ENCODE measurements at places on chromosomes 1 and 21.

- DNase-seq, result no peak
Observed at GRCh38 chr21:26138615-26139257, 31.8 kb downstream of the APP start.

- DNase-seq, result no peak
Observed at GRCh38 chr1:95653618-95654017, 419.6 kb downstream of the RWDD3 start.

DNA sequence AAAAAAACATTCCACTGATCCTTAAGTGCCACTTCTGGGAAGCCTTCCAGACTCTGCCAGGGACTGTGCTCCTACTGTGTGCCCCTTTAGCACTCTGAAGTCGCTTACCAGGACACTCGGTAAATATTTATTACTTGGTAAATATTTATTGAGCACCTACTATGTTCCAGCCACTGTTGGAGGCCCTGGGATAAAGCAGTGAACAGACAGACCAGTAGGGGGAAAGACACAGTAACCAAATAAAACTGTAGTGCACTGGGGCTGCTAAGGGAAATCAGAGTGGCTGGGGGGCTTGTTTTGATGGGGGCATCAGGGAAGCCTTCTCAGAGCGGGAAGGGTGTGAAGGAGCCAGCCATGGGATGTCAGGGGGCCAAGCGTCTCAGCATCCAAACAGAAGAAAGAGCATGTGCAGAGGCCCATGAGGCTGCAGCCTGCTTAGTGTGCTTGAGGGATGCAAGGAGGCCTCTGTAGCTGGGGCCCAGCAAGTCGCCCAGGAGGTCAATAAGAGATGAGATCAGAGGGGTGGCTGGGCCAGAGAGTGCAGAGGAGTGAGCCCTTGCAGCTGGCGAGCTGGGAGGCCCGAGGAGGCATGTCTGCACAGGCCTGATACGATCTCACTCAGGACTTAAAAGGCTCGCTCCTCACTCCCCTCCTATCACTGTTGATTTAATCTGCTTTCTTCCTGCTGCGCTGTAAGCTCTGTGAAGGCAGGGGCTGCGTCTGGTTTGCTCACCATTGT, 28.6 kb downstream of the KAZN start:
- peak; percentile 29 for DNase-seq

DNA sequence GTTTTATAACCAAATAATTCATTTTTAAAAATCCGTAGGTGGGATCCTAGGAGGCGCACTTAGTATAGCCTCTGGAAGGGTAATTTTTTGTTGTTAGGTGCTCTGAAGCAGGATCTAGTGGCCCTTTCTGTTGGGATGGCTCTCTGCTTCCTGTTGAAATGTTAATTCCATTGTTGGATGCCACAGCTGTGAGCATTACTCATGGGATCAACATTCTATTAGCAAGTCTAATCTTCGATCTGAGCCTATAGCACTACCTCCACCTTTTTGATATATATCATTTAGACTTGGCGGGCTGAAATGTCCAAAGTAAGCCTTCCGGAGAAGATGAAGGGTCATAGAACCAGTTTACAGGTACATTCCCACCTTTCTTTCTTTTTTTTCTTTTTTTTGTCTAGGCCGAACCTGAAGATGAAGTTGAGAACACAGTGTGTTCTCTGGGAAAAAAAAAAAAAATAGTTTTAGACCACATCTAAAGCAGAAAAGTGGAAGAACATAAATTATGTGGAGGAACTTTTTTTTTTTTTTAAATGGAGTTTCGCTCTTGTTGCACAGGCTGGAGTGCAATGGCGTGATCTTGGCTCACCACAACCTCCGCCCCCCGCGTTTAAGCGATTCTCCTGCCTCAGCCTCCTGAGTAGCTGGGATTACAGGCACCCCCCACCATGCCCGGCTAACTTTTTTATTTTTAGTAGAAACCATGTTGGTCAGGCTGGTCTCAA, 1.4 kb downstream of the CXADR start:
- DNase-seq, result no peak

GRCh38 chr1:225814381-225814780, 4.5 kb downstream of the EPHX1 start:
- no peak for DNase-seq

DNA sequence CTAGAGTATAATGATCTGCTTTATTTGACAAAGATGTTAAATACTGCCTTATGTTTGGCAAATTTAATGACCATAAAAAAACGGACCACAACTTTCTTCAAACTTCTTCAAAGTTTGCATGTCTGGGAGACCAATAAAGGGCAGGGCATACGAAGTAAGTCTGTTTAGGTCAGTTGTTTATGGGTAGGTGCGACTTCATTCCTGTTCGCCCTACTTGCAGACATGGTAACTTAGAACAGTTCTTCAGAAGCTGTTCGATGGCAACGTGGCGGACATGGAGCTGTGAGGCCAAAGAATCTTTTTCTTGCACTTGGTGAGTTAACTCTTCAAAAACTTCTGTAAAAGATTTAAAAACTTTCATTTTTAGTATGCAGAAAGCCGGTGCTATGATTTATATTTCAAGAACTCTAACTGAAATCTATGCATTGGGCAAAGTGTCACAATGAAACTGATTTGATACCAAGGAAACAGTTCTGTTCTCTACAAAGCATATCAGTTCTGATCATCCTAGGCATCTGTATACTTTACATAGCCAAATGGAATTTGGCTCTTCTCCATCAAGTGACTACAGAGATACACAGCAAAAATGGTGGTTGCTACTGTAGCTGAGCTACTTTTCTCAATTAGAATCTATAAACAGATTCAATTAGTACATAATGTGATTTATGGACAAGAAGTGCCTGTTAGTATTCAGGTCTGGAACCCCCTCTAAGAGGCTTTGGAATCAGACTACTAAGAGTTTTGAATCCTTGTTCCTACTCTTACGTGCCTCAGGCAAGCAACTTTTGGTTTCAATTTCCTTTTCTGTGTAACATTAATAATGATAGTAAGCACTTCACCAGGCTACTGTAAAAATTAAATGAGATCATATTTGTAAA, 25.7 kb downstream of the C21orf91 start:
- DNase-seq, result no peak

GRCh38 chr21:33441489-33442477, 38.0 kb downstream of the TMEM50B start:
- DNase-seq, result peak; percentile 51

DNA sequence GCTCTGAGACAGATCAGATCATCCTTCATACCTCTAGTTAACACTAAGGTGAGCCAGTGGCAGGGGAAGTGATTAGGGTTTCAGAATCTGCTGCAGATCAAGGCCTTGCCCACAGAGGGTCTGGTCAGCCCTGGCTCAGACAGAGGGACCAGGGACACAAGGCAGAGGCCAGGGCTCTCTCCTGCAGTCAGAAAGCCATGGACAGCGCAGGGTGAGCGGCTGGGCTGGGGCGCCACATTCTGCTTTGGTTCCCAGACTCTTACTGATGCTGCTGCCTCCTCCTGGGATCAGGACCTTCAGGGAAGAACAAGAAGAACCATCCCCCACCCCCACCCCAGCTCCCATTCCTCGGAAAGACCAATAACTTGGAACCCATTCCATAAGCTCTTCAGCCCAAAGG, 43.1 kb downstream of the GPR161 start:
- DNase-seq, result no peak

DNA sequence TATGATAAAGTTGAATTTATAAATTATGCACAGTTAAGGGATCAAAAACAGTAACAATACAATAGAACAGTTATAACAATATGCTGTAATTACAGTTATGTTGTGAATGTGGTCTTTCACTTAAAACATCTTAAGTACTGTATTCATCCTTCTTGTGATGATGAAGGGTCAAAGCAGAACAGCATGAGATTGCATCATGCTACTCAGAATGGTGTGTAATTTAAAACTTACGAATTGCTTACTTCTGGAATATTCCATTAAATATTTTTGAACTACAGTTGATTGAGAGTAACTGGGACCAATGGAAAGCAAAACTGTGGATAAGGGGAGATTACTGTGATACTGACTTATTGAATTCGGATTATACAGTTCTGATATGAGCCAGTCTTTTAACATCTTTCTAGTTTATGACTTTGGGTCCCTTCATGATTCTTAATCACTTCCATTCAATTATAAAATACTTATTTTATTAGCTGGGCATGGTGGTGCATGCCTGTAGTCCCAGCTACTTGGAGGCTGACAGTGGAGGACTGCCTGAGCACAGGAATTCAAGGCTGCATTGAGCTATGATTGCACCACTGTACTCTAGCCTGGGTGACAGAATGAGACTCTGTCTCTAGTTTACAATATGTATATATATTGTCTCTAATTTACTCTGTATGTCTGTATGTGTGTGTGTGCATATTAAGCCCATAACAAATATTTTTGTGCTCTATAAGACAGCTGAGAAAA, 43.2 kb downstream of the ATP1B1 start:
- no peak for DNase-seq

- no peak for DNase-seq
Observed at GRCh38 chr1:225866981-225867380, 15.2 kb downstream of the TMEM63A start.

- DNase-seq, result peak; percentile 92
Observed at GRCh38 chr1:90198616-90199332, 203.9 kb downstream of the ZNF326 start.

GRCh38 chr1:186179231-186179630, 195.8 kb downstream of the TPR start:
- no peak for DNase-seq

DNA sequence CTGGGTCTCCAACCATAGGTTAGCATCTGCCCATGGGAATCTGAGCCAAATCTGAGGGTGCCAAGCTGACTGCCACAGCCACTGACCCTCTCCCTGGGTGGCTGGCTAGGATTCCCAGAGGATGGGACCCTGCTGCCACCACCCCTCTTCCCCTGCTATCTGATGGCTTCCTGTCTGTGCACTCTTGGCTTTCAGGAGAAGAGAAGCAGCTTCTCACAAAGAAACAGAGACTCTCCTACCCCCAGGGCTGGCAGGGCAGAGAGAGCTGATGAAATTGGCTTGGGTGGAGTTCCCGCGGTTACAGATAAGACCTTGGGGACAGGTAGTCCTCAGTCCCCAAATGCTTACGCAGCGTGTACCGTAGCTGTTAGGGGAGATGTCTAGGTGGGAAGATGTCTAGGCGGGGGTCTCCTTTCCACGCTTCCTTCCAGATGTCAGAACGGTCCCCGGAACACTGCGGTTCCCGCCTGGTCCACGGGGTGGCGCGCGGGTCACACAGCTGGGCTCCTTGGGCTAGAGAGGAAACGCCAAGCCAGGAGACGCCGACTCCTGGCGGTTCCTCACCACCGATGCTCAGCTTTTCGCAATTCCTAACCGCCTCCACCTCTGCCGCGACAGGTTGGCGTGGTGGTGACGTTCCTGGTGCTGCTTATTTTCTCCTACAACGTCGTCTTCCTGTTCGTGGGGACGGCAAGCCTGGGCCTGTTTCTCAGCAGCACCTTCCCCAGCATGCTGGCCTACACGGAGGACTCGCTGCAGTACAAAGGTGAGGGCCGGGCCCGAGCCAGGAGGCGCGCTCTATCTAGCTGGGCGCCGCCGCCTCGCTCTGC, 40.1 kb downstream of the ELK4 start:
- peak; percentile 86 for DNase-seq

DNA sequence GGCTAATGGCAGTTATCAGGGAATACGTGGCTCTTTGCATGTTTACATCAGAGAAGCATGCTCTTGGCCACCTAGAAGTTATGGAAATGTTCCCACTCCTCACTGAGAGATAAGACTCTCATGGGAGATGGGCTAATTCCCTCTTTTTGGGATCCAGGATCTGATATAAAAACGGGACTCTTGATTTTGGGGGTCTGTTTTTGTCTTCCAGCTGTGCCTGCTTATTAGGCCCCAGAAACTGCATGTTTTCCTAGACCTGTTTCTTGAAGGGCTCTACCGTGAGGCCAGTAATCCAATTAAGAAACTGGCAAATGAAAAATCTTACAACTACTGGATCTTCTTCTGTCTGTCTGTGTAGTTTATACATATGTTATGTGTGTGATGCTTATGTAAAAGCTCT, 47.0 kb upstream of the PTCH2 start:
- DNase-seq, result no peak

DNA sequence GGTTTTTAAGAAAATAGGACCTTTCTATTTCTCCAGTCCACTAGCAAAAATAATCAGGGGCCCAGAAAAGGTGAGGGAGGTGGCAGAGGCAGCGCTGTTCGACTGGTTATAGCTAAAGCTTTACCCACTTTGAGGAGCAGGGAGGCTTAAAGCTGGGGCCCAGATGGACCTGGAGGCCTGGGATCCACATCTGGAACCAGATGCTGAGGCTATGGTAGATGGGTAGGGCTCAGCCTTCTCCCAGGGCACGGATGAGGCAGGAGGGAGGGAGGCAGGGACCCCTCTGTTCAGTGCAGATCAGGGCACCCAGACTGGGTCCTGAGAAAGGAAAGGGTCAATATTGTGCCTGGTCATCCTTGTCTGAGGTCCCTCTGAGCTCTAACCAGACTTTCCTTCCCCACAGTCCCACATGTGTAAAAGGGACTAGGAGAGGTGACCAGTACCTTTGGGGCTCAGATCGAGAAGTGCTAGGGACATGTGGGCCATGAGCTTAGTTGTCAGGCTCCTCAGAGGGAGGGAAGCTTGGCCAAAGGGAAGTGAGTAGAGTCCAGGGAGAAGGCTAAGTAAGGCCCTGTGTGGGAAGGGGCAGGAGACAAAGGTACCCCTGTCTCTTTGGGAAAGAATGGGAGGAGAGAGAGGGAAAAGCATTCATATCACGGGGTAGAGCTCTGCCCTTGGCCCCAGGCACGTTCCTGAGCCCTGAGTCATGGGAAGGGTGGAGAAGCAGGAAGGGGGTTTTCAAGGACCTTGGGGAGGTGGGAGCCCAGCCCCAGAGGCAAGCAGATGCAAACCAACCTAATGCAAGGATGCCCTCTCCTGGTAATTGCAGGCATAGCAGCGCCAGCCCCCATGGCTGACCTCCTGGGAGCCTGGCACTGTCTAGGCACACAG, 15.4 kb downstream of the LMNA start:
- DNase-seq, result peak; percentile 45

DNA sequence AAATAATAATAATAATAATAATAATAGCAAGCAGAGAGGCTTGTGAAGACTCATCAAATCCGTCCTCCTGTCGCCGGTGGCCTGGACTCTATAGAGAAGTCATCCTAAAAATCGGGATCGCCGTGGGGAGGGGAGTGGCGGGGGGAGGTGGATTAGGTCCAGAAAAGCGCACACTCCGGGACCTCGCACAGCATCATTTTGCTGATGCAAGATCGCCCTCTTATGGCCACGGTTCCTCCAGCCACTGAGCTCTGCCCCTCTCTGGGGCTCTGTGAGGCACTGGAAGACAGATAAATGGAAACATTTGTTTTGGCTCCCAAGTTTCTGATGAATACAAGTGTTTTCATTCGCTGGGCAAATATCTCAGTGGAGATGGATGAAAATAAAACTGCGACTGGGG, 612.0 kb downstream of the MATN1 start:
- no peak for DNase-seq

- DNase-seq, result no peak
Observed at GRCh38 chr1:82395440-82395839, 594.7 kb downstream of the ADGRL2 start.

GRCh38 chr1:156664767-156665411, 12.3 kb downstream of the NES start:
- DNase-seq, result no peak
